ENCODE measurements at places on chromosomes 13 and 19.

GRCh38 chr19:3061182-3062161 is 823 bp downstream of the TLE5 start:
- DNase-seq: no peak

DNA sequence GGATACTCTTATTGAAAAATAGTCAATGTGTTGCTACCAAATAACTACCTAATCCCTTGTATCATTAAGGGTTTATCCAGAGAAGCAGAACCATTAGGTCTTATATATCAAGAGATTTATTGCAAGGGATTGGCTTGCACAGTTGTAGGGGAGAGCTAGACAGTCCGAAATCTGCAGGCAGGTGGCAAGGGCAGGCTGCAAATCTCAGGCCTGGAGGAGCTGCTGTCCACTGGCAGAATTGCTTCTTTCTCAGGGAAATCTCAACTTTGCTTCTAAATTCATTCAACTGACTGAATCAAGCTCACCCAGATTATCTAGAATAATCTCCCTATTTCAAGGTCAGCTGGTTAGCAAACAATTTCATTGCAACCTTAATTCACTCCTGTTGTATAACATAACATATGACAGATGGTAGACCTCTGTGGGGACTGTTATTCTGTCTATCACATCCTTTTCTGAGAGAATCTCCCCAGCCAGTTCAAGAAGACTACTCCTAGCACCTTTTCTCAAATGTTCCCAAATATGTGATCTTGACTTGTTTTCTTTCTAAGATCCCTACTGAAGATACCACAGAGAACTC is 194.2 kb downstream of the NHLRC3 start:
- no peak for DNase-seq

DNA sequence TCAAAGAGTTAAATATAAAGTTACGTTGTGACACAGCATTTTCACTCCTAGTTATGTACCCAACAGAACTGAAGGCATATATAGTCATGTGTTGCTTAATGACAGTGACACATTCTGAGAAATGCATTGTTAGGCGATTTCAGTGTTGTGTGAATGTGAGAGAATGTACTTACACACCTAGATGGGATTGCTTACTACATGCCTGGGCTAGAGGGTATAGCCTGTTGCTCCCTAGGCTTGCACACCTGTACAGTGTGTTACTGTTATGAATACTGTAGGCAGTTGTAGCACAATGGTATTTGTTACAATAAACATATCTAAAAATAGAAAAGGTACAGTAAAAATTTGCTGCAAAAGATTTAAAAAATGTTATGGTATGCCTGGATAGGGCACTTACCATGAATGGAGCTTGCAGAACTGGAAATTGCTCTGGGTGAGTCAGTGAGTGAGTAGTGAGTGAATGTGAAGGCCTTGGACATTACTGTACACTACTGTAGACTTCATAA is 89.2 kb downstream of the DHRS12 start:
- peak; percentile 46 for DNase-seq

DNA sequence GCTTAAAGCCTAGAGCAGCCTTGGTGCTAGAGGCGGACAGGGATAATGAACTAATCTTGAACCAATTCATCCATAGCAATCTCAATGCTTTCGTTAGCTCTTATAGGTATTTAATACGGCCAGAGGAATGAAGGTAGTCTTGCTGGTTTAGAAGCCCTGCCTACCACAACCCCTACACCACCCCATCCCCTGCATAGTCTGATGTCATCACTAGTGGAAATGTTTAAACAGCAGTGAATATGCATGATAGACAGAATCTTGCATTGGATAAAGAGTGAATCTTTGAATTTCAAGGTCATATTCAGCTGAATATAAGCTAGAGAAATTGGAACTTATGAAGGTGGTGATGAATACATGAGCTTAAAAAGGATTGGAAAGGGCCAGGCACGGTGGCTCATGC is 321.9 kb downstream of the ITGBL1 start:
- DNase-seq: no peak

- no peak for DNase-seq
Measured at GRCh38 chr13:47519626-47520025, 481.4 kb downstream of the SUCLA2 start.

DNA sequence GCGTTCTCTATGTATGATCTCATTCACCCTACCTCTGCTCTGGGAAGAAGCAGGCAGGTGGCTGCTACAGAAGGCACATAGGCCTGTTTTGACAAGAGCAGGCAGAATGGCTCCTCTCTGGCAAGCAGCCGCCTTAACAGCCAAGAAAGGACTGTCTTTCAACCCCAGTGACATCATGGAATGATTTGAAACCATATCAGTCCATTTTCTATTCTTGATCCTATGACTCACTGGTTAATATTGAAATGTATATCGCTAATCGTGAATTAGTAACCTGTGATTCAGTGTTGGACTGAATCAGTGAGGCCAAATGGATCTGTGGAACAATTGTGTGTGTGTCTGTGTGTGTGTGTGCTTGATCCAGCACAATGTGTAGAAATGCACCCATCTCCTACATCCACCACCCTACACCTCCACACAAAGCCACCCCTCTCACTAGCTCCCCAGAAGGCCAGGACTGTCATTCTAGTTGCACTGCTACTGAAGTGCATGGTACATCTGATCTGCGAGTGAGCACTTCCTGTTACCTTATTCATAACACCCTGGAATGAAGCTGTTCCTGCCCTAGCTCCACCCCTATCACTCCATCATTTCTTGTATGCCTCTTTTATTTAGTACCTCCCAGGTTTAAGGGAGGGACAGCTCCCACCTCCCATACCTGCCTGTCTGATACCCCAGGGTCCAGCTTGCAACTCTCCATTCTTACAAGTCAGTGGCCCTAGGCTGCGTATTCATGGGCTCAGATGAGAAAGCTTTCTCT is 460.0 kb downstream of the FOXO1 start:
- DNase-seq: no peak

DNA sequence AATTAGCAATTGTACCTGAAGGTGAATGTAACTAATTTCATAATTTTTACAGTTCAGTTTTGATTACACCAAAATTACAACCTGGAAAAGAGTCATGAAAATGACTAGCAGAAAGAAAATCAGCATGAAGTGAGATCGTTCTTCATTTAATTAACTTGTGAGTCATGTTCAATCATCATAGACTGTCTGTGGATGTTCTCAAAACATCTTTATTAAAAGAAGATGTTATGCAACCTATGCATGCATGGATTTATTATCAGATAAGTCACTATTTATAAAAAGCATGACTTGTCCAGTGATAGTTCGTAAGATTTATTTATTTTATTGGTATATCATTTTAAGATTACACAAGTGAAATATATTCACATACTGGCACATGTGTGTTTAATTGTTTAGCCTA is 245.9 kb downstream of the ITGBL1 start:
- DNase-seq: no peak

DNA sequence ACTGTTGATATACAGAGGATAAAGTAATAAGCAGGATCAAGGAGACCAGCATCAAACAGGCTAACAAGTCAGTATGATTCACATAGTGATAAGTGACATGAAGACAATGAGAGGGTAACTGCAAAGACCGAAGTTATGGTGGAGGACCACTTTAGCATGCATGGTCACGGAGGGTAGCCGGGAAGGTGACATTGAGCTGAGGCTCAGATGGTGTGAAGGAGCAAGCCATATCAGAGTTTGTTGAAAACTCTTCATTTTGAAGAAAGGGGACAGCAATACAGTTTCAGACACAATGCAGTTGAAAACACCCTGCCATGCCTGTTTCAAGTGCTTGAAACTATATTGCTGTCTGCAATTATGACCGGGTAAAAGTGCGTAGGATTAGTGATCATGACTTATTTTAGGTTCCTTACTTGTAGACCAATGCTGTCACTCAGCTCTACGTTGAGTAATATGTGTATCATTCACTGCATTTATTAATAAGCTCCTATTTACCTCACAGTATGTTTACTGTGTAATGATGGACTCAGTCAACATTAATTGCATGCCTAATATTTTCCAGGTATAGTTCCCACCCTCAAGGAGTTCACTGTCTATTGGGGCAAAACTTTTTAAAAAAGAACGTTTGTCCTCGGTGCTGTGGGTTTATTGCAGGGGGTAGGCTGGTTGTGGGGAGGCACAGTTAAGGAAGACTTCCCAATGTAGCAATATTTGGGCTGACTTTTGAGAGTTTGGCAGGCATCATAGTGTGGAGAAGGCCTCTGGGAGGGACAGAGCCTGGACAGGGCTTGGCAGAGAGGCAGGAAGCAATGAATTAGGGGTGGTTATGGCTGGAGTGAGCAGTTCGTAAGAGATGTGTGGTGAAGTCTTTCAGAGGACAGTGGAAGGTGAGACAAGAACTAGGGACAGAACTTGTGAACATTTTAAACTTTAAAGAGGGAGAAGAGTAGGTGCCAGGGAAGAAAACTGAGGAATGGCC is 3.2 kb downstream of the UBAC2 start:
- DNase-seq: no peak

DNA sequence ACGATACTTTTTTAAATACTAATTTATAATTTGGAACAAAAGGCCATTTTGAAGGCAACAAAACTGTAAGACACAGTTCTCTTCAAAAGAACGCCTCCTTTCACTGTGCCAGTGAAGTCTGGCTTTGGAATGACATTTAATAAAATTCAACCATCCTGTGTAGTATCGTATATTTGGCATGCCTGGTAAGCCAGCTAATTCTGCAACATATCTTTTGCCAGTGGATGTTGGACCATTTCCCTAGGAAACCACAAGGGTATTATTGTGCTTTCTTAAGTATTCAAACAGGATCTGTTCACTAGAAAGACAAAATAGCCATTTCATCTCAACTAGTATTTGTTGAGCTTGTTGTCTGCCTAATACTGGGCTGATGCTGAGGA is 111.6 kb downstream of the RGCC start:
- DNase-seq: no peak

DNA sequence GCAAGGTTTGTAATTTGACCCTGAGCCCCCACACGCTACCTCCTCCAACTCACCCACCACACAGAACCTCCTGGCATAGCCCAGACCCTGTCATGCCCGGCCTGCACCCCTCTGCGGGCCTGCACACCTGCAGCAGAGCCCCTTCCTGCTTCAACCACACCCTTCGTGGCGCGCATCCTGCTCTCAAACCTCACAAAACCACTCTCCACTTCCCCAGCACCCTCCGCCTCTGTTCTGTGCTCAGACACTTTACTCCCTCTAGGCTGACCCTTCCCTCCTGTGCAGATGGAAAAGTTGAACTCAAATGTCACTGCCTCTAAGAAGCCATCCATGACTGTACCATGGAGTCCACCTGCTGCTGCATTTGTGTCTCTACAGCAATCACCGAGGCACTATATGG is 28.5 kb downstream of the FAAP24 start:
- DNase-seq: no peak

DNA sequence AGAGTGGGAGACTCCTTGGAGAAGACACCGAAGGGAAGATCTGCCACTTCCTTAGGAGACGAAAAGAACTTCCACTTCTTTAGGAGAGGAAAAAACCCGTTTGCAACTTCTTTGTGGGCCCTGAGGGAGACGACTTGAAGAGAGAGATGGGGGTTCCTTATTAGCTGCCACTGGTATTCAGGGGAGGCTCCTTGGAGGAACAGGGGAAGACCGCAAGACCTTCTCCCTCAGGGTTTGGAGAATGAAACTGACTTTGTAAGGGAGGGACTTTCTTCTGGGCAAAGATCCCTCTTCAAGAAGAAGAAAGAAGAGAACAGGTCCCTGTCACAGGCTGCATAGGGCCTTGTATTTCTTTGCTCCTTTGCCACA is 416 bp downstream of the BCKDHA start:
- no peak for DNase-seq

DNA sequence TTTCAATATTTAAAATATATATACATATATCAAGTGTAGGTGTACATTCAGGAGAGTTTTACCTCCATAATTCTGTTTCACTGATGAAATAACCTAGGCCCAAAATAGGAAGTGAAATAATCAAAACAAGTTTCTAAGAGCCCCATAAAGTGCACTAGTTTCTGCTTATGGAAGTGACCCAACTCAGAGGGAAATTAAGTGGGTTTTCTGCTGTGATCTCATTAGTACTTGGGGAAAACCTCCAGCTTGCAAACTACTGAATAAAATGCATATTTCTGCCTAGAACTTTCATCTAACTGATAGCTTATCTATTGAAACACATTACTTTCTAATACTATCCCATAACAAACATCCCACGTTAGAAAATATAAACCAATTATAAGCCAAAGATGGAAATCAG is 45.4 kb upstream of the MIR17HG start:
- no peak for DNase-seq

DNA sequence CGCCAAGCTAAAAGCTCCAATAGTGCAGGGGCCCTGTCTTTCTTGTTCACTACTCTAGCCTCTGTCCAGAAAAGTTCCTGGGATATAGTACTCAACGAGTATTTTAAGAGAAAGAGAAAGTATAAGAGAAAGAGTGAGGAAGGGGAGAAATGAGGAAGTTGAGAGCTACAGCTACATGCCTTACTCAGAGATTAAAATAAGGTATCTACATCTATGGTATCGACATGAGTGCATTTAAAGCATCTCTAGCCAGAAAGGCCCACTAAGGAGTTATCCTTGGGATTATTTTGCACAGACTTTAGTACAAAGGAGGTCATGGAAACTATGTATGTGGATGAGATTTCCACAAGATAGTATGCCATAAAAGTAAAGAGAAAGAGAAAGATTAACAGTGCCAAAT is 28.5 kb downstream of the MYCBP2 start:
- DNase-seq: no peak

GRCh38 chr19:47226426-47227351 is 4.3 kb downstream of the BBC3 start:
- DNase-seq: no peak

DNA sequence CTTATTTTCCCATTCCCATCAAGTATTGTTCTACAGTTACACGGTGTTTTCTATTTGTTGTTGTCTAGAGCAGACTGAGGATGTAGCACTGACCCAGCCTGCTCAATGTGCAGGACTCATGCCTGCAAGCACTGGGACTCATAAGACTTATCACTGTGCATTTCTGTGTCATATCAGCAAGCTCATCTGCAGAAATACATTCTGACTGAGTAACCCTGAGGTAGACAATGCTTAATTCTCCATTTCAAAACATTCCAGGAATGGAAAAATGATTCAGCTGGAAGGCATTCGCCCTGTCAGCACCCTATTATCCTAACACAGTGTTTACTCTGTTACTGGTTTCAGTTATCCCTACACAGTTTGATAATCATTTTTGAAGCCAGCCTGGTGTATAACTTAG is 2506.4 kb downstream of the PCDH9 start:
- peak; percentile 90 for DNase-seq

- no peak for DNase-seq
Measured at GRCh38 chr13:34931572-34931971, 10.5 kb upstream of the NBEA start.

All from non-pigmented ciliary epithelial cell (primary cell).